T follicular helper cell (primary cell): ENCODE measurements at places on chromosomes 4 and X.

GRCh38 chr4:137390707-137391106 is 141.6 kb downstream of the PCDH18 start:
- DNase-seq = no peak

- DNase-seq = no peak
Observed at GRCh38 chr4:110046588-110047049, 133.9 kb downstream of the EGF start.

DNA sequence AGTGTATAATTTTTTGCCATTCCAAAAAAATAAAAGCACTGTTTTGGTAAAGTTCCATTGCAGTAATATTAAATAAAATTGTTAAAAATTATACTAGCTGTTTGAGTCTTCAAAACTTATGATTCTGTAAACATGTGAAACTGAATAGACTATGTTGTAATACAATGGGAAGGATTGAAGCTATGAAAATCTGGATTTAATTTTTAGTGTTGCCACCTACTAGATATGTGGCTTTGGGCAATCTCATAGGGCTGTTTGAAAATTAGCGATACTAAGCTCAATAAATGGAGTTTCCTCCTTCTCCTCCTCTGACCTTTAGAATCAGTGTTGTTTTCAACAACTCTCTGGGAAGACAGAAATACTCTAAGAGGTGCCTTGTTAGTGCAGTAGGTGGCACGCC is 4.5 kb downstream of the PGRMC2 start:
- no peak for DNase-seq

DNA sequence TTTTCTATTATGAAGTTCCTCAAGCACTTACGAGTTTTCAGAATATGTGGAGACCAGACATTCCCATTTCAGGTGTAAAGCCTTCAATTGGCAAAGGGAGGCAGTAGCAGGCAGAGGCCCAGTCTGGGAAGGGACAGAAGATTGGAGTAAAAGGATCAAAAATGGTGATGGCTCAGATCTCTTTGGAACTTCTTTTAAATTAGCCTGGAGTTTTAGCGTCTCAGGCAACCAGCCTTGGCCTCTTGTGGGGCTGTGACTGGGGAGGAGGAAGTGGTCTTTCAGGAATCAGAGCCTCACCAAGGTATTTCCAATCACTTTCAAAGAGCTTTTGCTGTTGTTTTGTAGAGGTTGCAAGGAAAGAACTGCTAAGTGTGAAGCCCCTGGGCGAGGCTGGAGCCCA is 239.1 kb downstream of the FRAS1 start:
- DNase-seq = no peak

DNA sequence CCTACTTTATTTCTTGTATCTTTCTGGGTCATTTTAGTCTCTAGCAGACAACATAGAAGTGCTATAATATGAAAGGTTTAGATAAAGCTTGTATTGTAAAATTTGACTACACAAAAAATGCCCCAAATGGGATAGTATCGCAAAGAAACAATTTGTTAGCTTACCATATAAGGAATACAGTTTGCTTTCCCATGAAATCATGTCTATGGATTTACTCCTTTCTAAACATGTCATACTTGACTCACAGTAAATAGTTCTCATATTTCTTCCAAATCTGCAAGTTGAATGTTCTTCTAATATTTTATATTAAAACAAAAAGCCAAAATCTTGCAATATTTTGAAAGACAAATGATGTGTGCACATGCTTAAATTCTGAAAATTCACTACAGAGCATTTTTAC is 103.9 kb downstream of the PPA2 start:
- no peak for DNase-seq

DNA sequence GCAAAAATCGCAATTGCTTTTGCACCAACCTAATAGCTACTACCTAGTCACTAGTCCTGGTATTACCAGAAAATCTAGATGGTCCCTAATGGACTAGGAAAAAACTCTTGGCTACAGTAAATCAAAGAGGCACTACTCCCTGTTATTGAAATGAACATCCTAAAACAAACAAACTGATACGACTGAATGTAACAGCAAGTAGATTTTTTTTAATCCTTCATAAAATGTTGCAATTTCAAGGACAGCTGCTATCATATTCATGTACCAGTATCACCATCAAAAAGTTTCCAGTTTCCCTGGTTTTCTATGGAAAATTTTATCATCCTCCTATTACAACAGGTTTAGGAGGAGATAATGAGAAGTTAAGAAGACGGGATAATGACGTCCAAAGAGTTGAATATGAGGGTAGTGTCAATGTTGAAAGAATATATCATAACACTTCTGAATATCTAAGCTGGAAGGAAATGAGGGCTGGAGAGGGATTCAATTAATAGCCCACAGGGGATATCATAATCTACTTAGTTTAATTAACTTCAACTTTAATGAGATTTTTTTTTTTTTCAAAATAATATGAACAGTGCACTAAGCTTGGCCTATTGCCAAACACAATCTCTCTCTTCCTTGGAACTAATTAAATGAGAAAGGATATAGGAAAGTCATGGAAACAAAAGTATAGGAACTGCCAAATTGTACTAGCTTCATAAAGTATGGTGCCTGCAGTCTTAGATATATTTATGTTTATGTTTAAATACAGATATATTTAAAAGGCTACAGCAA is 94.8 kb upstream of the SMIM10 start:
- DNase-seq = no peak

GRCh38 chr4:147955827-147956558 is 224.1 kb downstream of the ARHGAP10 start:
- no peak for DNase-seq

- no peak for DNase-seq
Observed at GRCh38 chr4:3262208-3263052, 13.5 kb downstream of the MSANTD1 start.

- DNase-seq = no peak
Observed at GRCh38 chr4:147975325-147975724, 243.4 kb downstream of the ARHGAP10 start.

GRCh38 chrX:312621-313331 is 5.8 kb downstream of the GTPBP6 start:
- no peak for DNase-seq

GRCh38 chr4:130154901-130155300 is 1058.9 kb downstream of the C4orf33 start:
- DNase-seq = no peak
